CD4-positive, alpha-beta T cell treated with Interleukin-2 at 100 ng/mL for 4 hours (primary cell): ENCODE measurements at places on chromosomes 5 and 9.

- no peak for DNase-seq
Observed at GRCh38 chr9:26210338-26210851, 532.2 kb upstream of the TUSC1 start.

DNA sequence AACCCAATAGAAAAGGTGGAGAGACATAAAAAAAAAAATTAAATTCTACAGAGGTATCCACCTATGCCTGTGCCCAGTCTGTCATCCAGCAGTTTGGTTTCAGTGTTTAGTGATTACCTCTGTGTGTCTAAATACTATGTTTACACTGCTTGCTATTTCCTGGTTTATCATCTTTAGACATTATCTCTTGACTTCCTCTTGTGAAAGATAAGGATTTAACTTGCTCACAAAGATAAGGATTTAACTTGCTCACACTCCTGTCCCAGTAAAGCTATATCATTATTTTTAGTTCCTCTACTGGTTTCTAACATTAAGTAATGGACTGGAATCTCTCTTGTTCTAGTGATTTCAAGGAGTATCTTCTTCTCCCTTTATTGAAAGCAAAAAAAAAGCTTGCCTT, 53.9 kb upstream of the ZFR start:
- DNase-seq: no peak

GRCh38 chr5:55324815-55325418, 17.1 kb downstream of the MTREX start:
- DNase-seq: peak; percentile 46

- DNase-seq: no peak
Observed at GRCh38 chr9:114811966-114812636, 6.3 kb upstream of the TNFSF15 start.

DNA sequence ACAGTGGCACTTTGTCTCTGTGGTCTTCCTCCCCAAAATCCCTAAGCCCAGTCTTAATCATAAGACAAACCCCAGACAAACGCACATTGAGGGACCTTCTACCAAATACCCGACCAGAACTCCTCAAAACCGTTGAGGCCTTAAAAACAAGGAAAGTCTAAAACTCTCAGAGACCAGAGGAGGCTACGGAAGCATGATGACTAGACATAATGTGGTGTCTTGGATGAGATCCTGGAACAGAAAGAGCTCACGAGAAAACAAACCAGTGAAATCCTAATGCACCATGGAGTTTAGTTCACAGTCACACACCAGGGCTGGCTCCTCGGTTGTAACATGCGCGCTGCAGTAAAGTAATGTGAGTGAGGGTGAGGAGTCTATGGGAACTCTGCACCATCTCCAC, 58.4 kb downstream of the OTULIN start:
- no peak for DNase-seq

- no peak for DNase-seq
Observed at GRCh38 chr9:133169102-133169501, 5.4 kb upstream of the GBGT1 start.

DNA sequence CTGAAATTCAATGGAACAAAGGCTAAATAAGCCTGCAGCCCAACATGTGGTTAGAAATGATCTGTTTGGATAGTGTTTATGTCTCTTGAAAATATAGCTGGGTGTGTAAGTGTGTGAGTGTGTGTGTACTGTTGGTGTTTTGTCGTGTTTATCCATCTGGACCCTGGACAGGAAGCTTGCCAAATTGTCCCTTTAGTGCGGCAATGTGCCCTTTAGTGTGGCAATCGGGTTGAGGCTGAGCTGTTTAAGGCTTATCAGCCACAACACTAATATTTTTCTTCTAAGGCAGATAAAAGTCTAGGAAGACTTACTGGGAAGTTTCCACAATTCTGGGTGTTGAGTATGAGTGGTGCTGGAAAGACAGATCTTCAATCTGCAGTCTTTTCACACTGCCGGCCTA, 180.2 kb downstream of the YTHDC2 start:
- no peak for DNase-seq

DNA sequence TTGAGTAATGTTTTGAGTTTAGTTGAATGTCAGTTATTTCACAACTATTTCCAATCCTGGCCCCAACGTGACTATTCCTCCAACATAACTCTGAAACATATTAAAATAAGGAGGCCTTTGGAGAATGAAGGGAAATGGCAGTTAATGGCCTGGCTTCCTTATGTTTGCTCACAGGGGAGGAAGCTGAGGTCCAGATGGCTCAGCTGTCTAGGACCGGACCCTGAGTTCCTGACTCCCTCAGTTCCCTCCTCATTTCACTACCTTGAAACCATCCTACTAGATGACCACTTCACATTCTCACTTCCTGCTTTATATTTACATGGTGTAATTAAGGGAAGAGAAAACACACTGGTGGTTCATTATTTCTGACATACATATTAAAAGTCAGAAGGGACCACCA, 6.6 kb downstream of the OTULINL start:
- DNase-seq: no peak

GRCh38 chr9:132846109-132846917, 31.8 kb downstream of the AK8 start:
- no peak for DNase-seq

GRCh38 chr5:64876203-64876602, 107.5 kb downstream of the CWC27 start:
- DNase-seq: no peak

- no peak for DNase-seq
Observed at GRCh38 chr5:161263191-161263590, 283.3 kb downstream of the GABRB2 start.

GRCh38 chr9:23542438-23542837, 283.6 kb downstream of the ELAVL2 start:
- DNase-seq: no peak

GRCh38 chr5:171175746-171176145, 133.3 kb upstream of the TLX3 start:
- DNase-seq: no peak

- DNase-seq: no peak
Observed at GRCh38 chr9:6779417-6780241, 21.9 kb downstream of the KDM4C start.

DNA sequence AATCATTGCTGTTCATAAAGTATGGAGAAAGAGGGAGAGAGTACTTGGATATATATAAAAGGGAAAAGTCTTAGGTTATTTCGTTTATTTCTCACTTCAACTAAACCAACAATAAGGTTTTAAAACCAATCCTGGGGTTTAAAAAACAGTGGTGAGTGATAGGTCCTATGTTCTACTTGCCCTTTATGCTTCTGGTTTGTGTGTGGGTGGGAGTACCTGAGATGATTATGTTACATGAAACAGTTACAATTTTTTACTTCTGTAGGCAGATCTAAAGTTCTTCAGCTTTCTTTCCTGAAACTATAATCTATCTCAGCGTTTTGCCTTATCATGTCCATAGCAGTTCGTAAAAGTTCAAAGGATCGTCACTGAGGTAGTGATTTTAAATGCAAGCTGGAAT, 49.2 kb downstream of the STX17 start:
- no peak for DNase-seq

DNA sequence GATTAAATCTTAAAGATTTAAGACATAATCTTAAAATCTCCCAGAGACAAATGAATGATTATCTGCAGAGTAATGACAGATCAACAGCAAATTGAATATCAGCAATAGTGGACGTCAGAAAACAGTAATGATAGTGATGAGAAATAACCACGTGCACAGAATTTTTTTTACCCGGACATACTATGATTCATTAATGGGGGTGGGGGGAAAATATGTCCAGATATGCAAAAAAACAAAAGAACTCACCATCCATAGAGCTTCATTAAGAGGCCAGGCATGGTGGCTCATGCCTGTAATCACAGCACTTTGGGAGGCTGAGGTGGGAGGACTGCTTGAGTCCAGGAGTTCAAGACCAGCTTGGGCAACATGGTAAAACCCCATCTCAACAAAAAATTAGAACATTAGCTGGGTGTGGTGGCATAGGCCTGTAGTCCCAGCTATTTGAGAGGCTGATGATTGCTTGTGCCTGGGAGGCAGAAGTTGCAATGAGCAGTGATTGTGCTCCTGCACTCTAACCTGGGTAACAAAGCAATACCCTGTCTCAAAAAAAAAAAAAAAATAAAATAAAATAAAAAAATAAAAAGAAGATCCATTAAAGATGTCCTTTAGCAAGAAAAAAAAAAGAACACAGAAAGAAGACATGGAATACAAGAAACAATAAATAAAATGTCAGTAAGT, 30.9 kb upstream of the SHOC1 start:
- no peak for DNase-seq

DNA sequence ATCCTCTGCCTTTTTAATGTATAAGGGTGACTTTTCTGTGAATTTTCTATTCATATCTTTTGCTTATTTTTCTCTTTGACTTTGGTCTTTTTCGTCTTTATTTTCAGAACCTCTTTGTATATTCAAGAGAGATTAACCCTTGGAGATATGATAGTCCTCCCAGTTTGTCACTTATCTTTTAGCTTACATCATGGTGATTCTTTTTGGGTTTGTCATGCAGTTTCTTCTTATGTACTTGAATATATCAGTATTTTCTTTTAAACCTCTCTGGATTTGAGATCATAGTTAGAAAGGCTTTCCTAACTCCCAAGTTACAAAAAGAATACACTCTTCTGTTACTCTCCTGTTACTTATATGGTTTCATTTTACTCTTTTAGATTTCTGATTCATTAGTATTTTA, 27.5 kb upstream of the GPR21 start:
- DNase-seq: no peak

DNA sequence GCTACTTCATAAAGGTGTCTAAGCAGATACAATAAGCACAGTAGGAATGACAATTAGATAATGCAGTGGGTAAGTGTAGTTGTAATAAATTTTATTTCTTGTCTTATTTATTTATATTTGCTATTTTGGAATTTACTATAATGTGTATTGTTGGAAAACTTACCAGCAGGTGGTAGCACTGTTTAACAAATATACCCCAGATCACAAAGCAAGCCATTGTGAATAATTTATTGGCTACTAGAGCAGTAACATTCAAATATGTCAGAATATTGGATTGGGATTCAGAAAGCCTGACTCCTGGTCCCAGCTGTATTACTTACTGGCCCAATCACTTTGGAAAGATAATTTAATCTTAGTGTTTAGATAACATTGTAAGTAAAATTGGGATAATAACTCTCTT, 78.0 kb downstream of the ISOC1 start:
- no peak for DNase-seq
